SIG-M5 (cell line): ENCODE measurements at places on chromosomes 6 and 20.

GRCh38 chr20:44833437-44833836, 23.1 kb upstream of the RIMS4 start:
- DNase-seq: no peak

DNA sequence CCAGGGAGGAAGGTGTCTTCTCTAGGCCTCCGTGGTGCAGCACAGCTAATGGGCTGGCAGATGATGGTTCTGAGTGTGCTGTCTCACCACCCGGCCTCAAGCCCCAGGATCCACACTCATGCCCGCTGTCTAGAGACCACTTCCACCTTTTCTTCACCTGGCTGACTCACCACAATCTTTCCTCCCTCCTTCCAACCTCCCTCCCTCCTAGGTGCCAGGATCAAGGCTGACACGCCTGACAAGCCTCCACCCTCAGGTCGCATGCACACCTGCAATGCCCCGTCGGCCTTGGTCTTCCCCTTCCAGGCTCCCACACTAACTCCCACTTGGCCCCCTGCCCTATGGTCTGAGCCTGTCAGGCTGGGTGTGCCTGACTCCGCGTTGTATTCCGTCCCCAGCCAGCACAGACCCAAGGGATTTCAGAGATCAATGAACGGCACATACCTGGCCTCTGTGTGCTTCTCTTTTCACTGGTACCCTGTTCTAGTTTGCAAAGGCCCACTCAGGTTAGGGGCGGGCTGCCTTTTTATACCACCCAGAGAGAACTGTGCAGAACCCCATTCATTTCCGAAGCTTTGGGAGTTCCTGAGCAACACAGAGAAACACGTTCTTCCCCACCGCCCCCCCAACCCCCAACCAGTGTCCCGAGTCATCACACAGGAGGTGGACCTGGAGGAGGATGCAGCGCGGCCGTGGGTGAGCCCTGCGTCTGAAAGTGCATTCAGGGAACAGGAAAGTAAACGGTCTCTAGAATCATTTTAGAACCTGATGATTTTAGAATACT, 39.3 kb downstream of the PMEPA1 start:
- no peak for DNase-seq

- no peak for DNase-seq
Measured at GRCh38 chr20:62561948-62562347, 80.4 kb upstream of the SLCO4A1 start.

GRCh38 chr20:61918548-61918947, 147.1 kb downstream of the TAF4 start:
- DNase-seq: no peak

DNA sequence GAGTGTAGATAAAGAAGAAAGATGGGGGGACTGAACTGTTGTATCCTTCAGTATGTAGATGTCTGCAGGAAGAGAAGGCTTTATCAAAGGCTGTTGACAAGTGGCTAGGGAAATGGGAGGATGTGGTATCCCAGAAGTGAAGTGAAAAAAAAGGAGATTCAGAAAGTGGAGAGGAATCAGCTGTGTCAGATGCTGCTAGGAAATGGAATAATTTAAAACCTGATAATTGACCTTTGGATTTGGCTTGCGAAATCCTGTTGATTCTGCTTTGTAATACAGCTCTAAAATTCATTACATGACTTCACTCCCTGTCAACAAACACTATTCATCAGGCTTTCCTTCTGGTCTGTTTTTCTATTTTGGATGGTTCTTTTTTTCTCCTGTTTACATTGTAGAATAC, 41.7 kb downstream of the PHF3 start:
- no peak for DNase-seq

- no peak for DNase-seq
Measured at GRCh38 chr6:99606656-99607415, at the start of gene PRDM13. TSS of gene PRDM13 (plus strand) at chr6:99606833. CDS start at chr6:99607035, 202 bp downstream.

- no peak for DNase-seq
Measured at GRCh38 chr6:49269190-49269589, 193.9 kb downstream of the MMUT start.

DNA sequence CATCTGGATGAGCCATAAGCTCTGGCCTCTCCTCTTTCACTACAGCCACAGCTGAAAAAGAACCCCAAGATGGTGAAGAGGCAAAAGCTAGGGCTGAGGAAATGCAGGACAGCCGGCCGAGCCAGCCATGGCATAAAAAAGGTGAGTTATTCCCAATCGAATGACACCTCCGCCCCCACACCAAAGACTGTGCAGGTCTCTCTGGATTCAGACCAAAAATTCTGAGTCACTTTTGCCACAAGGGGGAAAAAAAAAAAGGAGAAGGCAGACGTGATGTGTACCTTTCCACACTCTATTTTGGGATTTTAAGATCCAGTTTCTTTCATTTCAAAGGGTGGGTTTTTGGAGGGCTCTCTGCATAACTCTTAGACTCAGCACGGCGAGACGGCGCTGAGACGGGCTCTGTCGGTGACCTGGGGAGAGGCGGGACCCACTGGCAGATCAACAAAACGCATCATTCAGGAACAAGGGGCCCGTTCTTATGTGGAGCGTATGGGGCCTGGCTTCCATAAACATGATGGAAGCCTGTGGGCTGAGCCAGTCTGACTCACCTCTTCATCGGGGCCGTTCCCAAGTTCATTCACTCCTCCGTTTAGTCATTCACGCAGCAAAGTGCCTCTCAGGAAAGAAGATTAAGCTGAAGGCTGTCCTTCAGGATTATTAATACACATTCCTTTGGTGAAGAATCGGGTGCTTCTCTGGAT, 54.8 kb downstream of the NFATC2 start:
- DNase-seq: no peak

- no peak for DNase-seq
Measured at GRCh38 chr20:41316602-41317545, 657 bp downstream of the ZHX3 start.

- DNase-seq: no peak
Measured at GRCh38 chr6:150741633-150742200, 123.8 kb upstream of the MTHFD1L start.

- DNase-seq: no peak
Measured at GRCh38 chr6:43886717-43887339, 116.8 kb downstream of the VEGFA start.

DNA sequence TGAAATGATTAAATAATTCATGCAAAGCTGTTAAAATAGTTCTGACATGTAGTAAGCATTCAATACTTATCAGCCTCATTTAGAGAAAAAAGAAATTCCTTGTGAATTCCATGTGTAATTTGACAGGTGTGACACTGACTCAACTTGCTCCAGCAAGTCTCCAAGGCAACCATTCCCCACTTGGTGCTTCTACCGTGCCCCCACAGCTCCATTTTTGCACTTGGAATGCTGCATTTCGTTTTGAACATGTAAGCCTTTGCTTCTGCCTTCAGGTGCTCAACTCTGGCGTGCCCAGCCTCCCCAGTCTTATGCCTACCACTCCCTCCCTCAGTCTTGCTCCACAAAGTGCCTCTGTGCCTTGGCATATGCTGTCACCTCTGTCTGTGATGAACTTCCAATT, 760.6 kb upstream of the CHD6 start:
- no peak for DNase-seq

DNA sequence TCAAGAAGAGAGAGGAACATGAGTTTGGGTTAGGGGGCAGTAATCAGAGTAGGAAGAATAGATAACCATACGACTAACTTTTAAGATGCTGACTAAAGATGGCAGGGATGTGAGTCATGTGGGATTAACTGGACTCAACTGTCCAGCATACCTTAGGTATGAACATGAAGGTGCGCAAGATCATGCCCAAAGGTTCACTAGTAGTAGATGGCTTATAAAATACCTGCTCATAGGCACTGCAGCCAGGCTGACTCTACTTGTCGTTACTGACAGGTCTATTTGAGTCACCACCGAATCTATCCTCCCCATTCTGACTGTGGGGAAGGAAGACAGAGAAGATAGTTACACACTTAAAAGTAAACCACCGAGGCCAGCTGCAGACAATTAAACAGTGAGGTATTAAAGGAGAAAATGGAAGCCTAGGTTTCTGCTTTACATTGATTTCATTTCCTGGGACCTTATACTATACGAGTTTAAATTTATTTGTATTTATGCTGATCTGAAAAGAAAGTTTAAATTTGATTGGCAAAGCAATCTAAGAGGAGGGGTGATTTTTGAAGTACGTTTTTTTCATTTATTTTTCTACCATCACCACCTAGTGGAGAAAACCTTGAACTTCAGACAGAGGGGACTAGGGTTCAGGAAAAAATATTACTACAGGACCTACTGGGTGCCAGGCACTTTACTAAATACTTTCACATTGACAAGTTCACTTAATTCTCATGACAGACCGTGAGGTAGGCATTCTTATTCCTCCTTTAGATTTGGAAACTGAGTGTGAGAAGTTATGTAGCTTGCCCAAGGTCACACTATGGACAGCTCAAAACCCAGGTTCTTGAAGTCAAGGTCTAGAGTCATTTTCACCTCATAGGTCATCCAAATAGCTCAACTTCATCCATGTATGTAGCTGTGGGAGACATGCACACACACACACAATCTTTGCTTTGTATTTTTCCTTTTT, 4.0 kb upstream of the WRNIP1 start:
- no peak for DNase-seq

GRCh38 chr6:25147223-25147622, 132.0 kb upstream of the CARMIL1 start:
- DNase-seq: peak; percentile 11

DNA sequence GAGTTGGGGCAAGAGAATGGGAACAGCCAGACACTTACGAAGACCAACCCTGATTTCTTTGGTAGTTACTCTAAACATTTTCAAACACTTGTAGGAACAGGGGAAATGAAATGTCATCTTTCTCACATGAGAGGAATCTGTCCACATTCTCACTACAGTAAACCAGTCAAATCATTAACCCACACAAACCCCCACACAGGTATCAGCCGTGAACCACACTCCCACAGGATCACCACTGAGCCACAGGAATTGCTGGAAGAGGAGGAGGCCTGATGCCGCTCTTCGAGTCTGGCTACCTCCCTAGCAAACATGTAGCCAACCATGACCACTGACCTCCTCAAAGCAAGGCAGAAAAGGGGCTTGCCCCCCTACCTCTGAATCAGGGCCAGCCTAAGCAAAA, 6.9 kb upstream of the RSPO3 start:
- DNase-seq: no peak

GRCh38 chr6:5584078-5584482, 322.8 kb downstream of the FARS2 start:
- DNase-seq: no peak

- no peak for DNase-seq
Measured at GRCh38 chr20:34472246-34472925, 43.8 kb upstream of the DYNLRB1 start.

- no peak for DNase-seq
Measured at GRCh38 chr6:9482030-9482738, 932.7 kb downstream of the TFAP2A start.

DNA sequence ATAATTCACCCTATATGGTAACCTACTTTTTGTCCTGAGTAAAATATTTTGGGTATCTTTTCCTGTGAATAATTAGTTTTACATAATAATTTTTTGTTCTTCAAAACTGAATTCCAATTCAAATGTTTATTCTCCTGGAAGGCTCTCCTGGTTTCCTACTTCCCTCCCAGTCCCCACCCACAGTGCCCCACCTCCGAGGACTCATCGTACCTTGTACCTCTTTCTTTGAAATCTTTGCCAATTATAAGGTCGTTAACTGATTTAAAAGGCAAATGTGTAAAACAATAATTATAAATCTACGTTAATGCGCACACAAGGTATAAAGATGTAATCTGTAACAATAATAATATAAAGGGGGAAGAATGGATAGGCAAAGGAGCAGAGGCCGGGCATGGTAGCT, 40.5 kb upstream of the VEGFA start:
- DNase-seq: no peak

DNA sequence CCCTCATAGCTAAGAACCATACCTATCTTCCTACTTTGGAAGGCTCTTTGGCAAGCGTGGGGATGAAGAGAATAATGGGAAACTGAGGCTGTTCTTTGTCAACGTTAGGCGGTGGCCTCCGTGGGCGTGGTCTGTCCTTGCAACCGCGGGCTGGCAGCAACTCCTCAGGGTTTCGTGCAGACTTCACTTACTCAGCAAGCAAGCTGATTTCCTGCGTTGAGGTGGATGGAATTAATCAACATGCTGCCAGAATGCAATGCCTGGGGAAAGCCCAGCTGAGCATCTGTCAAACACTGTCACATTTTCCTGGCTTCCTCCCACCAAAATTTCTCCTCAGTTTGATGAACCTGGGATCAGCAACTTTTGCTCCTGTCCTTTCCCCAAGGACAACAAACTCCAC, 9.2 kb upstream of the IL17F start:
- DNase-seq: no peak

DNA sequence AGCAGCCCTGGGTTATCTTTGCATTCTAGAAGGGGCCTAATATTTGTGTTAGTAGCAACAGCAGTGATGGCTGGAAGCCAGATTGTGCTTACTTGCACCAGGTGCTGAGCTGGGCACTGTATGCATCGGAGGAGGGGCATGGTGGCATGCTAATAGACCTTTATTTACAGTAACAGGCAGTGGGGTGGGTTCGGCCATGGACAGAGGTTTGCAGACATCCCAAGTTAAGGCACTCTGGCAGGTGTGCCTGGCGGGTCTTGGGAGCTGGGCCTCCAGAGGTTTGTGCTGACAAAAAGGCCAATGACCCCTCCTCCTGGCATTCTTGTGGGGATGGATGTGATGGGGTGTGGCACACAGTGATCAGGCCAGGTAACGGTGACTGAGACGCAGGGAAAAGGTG, 39.0 kb upstream of the CD93 start:
- DNase-seq: no peak

DNA sequence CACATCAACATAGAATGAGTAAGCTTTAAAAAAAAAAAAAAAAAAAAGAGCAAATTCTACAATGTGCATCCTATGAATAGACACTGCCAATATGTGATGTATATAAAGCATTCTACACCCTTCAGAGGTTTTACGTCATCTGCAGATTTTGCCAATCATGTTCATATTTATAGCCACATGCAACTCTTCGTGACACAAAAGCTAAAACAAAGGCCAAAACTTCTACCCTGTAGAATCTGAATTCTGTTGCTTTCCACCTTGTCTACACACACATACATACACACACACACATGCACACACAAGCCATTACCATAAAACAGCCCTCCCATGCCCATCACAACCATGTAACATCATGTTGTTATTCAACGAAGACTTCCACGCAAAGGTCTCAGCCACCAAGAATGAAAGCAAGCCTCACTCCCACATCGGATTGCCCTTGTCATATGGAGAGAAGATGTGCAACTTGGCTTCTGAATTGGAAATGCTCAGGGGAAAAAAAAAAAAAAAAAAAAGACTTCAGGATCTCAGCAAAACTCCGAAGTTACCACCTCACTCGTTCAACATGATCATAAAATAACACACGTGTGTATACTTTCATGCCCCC, 479.4 kb upstream of the JARID2 start:
- no peak for DNase-seq
